Glutamatergic neuron (in vitro differentiated cells): ENCODE measurements at places on chromosomes 5 and 9. TPM values are rescaled to one million over a fixed set of nuclear protein-coding genes. Genes with fewer than 3 reads are reported as not detected.

- no peak for DNase-seq
Measured at GRCh38 chr9:4038182-4038723, 261.6 kb downstream of the GLIS3 start.

GRCh38 chr5:136103118-136103517, 29.5 kb upstream of the SMAD5 start:
- DNase-seq = no peak

DNA sequence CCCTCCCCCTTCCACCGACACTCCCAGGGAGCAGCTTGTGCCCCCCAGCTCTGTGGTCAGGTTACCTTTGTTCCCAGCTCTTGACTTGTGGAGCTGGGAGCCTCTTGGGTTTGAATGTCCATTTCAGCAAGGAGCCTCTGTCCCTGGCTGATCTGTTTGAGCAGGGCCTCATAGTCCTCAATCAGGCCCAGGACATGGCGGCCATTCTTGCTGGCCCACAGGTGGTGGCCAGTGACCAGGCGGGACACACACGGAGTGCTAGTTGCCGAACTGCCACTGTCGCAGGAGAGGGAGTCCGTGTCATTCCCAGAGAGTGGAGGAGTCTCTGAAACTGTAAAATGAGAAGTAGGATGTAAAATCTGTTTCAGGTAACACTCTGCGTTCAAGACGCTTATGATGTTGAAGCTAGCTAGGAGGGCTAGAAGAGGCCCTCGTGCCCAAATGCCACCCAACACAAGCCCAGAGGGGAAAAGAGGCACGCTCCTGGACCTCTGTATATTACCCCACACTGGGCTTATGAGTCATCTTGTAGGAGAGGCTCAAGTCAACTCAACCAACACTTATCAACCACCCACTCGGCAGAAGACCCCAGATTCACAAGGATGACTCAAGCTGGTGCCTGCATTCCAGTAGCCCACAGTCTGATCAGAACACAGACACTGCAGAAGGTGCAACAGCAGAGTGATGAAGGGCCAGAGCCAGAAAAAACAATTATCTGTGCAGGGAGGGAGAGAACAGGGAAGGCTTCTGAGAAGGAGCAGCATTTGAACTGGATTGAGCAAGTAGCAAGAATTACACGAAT, 177.0 kb downstream of the CDK5RAP2 start:
- DNase-seq = no peak

Gene RNF183
- total RNA-seq = not detected

Gene OLFML2A
- total RNA-seq = not detected

Gene PCDHB11
- 10.6 TPM for total RNA-seq
